ENCODE measurements at places on chromosomes 13 and 19.

DNA sequence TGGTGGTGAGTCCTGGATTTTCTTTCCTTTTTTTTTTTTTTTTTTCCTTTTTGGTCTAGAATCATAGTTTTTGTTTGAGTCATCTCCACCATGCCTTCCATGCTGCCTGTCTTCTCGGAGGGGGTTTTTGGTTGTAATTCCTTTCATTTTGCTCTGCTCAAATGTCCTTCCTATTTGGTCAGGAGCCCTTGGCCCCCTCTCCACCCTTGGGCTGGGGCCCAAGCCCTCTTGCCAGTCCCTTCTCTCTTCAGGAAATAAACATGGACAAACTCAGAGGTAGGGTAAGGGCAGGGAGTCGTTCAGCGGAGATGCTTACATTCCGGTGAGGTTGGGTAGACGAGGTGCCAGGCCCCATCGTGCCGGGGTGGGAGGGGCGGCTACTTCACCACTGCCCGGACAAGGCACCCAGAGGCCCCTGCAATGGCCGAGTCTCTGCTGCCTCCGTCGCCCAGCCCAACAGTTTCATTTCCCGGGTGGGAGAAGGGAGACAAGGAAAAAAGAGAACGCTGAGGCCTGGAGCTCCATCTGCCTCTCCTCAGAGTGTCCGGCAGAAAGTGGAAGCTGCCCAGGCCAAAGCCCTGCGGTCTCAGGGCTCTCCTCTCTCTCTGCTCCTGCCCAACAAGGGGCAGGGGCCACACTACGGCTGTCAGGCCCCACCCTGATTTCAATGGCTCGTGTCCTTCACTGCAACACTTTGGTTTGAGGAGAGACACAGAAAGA is 12.7 kb downstream of the ZNF574 start:
- no peak for ATAC-seq

DNA sequence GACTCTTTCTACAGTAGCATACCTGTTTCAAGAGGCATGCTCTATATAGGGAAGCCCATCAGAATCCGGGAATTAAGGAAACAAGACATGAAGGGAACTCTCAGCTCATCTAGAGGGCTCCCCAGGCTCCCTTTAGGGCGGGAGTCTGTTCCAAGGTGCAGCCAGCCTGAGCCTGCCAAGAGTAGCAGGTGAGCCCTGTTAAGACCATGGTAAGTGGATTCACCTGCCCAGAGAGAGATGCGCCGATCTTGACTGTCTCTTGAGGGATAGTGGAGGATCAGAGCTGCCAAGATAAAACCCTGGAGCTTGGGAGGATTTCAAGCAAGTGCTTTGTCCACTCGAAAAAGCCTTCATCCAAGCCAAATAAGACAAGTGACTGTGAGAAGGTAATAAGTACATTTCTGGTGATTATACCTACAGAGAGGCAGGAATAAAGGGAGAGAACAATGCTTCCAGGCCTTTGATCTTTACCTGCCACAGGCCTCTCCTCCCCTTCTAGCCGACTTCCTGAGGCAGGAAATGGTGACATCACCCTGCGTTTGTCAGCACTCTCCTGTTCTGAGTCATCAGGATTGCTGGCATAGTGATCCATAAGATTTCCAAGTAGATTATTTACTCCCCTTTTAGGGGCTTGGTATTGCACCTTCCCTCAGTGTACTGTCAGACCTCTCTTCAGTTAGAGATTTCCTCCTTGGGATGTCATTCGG is 31.5 kb downstream of the KLF5 start:
- ATAC-seq: no peak

DNA sequence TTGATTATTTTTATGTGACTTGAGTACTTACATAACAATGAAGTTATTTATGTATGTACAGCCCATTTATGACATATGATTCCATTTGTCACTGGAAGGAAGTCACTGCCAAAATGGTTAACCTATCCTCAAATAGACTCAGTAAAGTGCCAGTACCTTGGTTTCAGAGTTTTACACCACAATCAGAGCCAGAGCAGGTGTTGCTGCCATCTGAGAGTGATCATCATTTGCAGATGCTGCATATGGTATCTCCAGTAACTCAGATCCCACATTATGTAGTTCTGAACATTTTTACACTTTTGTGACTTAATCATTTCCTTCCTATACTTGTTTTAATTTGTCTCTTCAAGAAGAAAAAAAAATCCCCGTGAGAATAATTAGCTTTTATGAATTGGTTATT is 313.3 kb downstream of the HS6ST3 start:
- ATAC-seq: no peak

DNA sequence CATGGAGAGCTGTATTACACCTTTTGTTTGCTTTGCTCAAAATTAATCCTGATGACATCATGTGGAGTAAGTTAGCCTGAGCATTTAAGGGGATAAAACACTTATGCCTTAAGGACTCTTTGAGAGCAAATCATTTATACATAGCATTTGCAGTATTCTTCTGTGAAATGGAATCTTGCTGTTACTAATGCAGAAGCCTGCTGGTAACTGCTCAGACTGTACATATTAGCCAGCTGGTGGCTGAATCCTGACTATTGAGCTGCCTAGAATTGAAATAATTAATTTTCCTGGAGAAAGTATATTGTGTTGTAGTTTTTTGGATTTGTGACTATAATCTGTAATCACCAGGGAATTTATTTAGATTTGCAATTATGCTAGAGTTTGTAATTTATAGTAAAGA is 363.2 kb downstream of the GPC6 start:
- ATAC-seq: no peak

GRCh38 chr19:35793381-35794165 is 18.2 kb downstream of the ARHGAP33 start:
- ATAC-seq: no peak

DNA sequence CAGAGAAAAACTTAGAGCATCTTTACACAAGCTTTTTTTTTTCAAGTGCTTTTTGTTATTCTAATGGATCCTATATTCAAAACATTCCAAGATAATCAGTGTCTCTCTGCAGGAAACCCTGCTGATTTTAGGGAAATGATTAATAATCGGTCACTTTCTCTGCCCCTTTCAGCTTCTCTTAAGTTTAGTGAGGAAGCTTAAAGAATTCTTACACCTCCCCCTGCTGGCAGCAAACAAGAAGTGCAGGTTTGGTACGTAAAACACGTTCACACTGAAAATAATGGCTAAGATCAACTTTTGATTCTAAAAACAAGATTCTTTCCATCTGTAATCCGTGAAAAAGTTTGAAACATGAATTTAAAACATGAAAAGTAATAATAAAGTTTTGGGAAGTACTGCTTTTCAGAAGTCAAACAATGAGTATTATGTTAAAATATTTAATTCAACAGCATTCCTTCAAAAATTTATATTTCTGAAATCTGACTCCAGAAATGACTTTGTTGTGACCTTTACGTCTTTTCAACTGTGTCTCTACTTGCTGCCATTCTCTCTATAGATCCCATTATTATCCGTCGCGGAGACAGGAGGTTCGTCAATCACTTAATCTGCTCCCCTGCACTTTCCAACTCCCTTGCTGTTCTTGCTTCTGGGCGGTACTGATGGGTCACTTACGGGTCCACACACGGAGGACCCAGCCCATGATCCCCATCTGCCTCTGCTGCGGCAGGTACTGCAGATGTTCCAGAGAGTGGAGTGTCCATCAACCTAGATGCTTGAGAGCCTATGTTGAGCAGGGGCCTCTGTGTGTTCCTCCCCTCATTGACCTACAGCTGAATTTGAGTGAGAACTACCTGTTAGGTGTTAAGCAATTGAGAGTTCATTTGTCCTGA is 203.1 kb upstream of the EDNRB start:
- ATAC-seq: no peak

- ATAC-seq: no peak
These were observed 60.1 kb upstream of the AKAP11 start for GRCh38 chr13:42211704-42212464.

DNA sequence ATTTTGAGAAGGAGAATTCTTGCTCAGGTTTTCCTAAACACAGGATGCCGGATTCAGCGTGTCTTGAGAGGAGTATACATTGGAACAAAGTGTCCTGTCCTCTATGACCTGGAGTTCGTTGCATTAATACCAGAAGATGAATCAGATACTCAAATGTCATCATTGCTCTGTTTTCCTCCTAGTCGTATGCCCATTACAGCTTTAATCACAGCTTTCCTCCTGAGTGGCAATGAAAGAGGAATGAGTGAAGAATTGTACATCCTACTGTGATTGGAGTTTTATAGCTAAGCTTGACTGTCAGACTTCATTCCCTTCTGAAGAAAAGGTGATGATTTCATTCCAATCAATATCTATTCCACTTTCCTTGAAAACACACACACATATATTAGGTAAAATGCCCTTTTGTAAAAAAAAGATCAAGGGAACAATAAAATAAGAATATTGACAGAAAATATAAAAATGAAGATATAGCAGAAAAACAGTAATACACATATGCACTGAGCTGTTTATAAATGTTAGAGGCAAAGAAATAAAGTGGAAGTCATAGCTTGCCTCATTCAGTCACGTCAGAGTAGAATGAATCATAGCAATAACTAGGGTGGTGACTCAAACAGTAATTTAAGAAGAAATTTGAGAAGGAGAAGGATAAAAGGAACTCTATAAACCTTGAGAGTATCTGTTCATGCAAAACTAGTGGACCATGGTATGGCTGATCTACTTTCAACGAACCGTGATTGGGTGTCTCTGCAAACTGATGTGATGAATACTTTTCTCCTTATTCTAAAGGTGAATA is 501.5 kb downstream of the SUCLA2 start:
- ATAC-seq: no peak

DNA sequence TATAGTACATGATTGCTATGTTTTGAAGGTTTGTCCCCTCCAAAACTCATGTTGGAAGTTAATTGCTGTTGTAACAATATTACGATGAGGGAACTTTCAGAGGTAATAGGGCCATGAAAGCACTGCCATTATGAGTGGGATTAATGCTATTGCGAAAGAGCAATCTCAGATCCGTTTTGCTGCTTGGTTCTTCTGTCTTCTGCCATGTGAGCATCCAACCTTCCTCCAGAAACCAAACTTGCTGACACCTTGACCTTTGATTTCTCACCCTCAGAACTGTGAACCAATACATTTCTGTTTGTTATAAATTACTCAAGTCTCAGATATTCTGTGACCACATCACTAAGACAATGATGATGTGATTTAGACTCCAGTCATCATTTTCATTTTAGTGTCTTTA is 2590.9 kb downstream of the PCDH9 start:
- ATAC-seq: no peak

DNA sequence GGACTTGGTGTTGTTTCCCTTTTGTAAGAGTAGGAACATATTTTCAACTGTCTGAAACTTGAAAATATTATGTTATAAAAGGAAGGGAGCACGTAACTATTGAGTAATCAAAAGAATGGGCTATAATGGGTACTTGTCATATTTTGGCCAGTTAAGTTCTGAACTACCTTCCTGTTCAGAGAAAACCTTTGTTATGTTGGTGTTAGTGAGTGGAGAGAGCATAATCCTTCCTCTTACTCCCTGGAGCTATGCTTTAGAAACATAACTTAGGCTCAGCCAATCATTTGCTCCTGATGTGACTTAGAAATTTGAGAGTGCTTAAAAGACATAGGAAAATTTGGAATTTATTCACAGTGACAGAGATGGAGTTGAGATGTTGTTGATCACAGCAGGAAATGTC is 482.5 kb upstream of the SPRY2 start:
- ATAC-seq: no peak

DNA sequence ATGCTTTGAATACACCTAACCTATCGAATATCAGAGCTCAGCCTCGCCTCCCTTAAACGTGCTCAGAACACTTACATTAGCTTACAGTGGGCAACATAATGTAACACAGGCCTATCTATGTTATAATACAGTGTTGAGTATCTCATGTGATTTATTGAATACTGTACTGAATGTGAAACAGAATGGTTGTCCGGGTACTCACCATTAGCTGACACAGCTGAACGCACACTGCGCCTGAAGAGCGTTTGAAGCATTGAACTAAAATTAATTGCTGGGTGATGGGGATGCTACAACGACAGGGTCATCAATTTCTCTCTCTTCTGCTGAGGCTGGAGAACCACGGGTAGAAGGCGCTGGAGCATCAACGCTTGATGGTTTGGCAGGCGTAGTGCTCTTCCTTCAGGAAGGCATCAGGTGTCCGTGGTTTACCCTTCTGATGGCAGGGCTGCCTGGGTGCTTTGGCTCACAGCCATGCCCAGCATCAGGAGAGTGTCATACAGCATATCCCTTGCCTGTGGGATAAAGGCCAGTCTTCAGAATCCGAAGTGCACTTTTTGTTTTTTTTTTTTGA is 46.9 kb upstream of the UBE2L5 start:
- ATAC-seq: peak; percentile 8

DNA sequence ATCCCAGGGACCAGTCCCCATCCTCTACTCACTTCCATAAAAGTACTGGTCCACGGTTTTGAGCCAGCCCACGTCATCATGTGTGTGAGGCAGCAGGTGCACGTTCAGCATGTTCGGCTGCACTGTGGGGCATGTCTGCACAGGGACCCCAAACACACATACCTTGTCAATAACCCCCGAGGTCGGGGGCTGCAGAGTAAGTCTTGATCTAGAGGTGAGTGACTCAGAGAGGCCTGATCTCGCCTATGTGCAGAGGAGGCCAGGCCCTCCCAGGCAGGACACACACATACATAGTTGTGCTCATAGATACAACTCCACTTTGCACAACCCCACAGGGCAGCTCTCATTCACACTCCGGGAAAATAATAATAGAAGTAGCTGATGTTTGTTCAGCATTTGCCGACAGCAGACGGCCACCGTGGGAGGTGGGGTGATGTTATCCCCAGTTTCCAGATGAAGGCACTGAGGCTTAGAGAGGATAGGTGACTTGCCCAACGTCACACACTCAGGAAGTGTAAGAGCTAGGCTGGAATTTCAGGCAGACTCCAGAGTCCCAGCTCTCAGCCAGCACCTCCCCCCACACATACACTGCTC is 774 bp downstream of the MAN2B1 start:
- no peak for ATAC-seq

GRCh38 chr13:49400755-49401659 is 42.9 kb downstream of the CAB39L start:
- ATAC-seq: no peak

DNA sequence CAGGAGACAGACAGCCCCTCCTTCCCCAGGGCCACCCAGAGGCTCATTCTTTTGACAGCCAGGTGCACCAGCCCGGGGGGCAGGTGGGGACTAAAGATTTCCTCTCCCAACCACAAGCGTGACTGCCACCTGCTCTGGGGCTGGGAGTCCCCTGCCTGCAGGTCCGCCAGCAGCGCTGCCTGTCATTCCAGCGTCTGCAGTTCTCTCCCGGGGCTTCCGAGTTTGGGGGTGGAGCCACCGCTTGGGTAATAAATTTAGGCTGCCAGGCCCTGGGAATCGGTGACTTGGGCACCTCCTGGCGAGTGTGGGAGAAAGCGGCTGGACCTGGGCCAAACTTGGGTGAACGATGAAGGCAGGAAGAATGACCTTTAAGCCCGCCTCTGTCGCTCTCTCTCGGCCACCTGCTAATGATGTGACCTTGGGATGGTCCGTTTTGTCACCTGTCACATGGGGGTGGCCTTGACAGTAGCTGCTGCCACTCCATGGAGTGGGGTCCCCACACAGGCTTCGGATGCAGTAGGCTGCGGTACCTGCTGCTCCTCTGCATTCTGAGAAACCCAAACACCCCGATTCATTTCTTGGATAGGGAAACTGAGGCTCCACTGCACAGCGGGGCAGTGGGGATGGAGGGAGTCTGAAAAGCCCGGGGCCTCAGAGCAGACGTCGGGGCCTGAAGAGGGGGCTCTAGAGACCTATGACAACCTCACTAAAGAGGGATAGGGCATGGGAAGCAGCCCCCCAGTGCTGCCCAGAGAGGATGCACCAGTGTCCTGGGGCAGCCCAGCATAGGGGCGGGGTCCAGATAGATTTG is 12.8 kb downstream of the FUT6 start:
- no peak for ATAC-seq

GRCh38 chr19:50501568-50502475 is 9.2 kb downstream of the JOSD2 start:
- no peak for ATAC-seq

GRCh38 chr19:5031231-5032100 is 62.6 kb downstream of the KDM4B start:
- peak; percentile 85 for ATAC-seq
